CD4-positive, alpha-beta T cell (primary cell): ENCODE measurements at places on chromosomes 6 and 20.
A peak's percentile ranks its signal among the peaks of the same experiment; 100 is the strongest.

GRCh38 chr6:47247227-47247797 lies 62.4 kb downstream of the TNFRSF21 start:
- DNase-seq: no peak

- DNase-seq: no peak
Observed at GRCh38 chr6:152984513-152984872, 1.7 kb upstream of the FBXO5 start.

- DNase-seq: no peak
Observed at GRCh38 chr6:90467546-90467945, 119.3 kb downstream of the MAP3K7 start.

- no peak for DNase-seq
Observed at GRCh38 chr6:123321020-123321419, 315.7 kb downstream of the TRDN start.

DNA sequence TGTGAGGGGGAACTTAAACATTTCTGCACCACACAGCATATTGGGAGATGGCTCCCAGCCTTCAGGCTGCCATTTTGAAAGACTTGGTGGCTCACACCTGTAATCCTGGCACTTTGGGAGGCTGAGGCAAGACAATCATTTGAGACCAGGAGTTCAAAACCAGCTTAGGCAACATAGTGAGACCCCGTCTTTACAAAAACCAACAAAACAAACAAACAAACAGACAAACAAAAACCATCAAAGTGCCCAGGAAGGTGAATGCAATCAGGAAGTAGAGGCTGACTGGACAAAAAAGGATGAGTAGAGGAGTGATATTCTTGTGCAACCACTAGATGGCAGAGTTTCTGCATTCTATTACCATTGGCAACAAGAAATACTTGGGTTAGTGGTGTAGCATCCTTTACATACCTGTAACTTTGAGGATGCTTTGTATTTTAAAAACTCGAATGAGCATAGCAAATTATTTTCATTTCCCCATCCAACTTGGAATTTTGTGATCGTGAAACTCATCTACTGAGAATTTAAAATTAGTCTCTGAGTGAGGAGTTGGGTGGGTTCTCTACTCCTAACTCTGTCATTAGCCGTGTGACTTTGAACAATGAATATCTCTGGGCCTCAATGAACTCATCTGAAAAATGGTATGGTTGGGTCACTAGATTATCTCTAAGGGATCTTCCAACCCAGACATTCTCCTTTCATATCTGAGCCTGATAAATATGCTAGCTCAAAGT lies 84.4 kb downstream of the CRYBG1 start:
- DNase-seq: peak; percentile 83

GRCh38 chr6:110329714-110330436 lies 28.3 kb downstream of the METTL24 start:
- DNase-seq: no peak

- DNase-seq: no peak
Observed at GRCh38 chr6:30847421-30847970, 36.8 kb upstream of the DDR1 start.

- peak; percentile 65 for DNase-seq
Observed at GRCh38 chr6:125314009-125314581, 12.3 kb upstream of the HDDC2 start.

GRCh38 chr20:33790566-33790965 lies 20.6 kb upstream of the CHMP4B start:
- no peak for DNase-seq

GRCh38 chr6:135227349-135227748 lies 46.2 kb downstream of the MYB start:
- no peak for DNase-seq

DNA sequence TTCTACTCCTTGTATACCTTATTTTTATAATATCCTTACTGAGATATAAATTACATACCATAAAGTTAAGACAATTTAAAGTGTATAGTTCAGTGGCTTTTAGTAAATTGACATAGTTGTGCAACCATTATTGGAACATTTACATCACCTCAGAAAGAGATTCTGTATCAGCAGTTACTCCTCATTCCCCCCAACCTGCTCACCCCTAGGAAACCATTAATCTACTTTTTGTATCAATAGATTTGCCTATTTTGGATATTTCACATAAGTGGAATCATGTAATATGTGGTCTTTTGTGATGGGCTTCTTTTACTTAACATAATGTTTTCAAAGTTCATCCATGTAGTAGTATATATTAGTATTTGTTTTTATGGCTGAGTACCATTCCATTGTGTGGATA lies 51.3 kb downstream of the CDC5L start:
- no peak for DNase-seq

GRCh38 chr6:28081486-28081751 lies 1.1 kb downstream of the ZNF165 start:
- DNase-seq: peak; percentile 87

GRCh38 chr6:131950767-131951575 lies at the start of gene CCN2:
CCN2 (minus strand) TSS chr6:131951372; CDS start chr6:131951172, 200 bp downstream.
- DNase-seq: no peak

- no peak for DNase-seq
Observed at GRCh38 chr6:156110249-156110648, 654.6 kb upstream of the NOX3 start.

GRCh38 chr20:16647875-16648597 lies 74.8 kb upstream of the KIF16B start:
- DNase-seq: no peak

- peak; percentile 3 for DNase-seq
Observed at GRCh38 chr6:90425161-90425641, 128.6 kb upstream of the BACH2 start.

- no peak for DNase-seq
Observed at GRCh38 chr20:37907677-37908401, 4.9 kb downstream of the VSTM2L start.

DNA sequence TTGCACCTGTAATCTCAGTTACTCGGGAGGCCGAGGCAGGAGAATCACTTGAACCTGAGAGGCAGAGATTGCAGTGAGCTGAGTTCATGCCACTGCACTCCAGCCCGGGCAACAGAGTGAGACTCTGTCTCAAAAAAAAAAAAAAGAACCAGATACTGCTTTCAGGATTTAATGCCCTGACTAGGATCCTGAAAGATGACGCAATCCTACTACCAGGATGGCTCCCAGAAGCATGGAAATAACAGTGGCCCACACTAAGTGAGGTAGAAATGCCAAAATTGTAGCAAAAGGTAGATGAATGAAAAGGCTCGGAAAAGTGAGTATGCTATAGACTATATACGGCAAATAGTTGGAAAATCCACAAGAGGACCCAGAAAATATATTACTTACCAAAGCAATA lies 23.8 kb upstream of the KHDC1 start:
- DNase-seq: no peak

DNA sequence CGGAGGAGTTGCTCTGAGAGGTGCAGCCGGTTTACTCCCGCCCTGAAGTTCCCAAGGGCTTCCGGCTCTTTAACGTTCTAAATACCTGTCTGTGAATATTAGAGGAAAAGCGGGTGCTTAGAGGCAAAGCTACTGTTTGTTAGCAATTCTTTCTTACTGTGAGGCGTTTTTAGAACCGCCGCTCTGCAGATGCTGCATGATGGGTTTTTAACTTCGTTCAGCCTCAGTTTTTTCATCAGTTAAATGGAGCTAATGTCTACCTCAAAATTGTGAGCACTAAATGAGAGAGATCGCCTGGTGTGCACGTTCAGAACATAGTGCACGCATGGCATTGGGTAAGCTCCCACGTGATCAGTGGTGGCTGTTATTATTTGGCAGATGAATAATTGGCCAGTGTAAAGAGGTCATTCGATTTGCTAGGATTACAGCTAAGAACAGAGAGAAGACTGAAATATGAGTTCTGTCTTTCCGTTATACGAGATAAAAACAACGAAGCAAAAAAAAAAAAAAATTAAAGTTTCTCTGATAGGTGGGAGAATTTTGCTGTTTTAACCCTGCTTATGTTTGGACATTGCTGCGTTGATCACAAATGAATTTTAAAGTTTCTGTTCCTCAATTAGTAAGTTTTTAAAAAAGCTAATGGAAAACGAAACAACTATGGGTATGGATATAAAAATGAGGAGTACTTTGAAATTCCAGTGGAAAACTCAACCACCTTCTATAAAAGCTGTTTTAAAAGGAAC lies 660 bp upstream of the TFB1M start:
- no peak for DNase-seq

DNA sequence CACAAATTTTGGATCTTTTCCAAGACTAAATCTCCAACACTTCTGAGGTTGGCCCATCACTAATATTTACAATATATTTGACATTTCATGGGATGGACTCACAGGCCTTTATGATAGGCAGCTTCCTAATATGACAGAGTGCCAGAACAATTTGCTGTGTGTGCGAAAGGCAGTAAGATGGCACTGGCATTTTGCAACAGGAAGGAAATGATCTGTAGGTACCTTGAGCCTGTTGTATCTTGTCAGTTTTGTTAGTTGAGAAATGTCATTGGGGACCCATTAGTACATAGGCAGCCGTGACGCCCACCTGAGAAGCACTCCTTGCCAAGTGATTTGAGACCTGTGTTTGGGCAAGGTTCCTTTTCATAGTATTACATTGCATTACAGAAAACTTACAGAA lies 153.4 kb upstream of the HEY2 start:
- no peak for DNase-seq
